ENCODE measurements at places on chromosomes 16 and 17.

DNA sequence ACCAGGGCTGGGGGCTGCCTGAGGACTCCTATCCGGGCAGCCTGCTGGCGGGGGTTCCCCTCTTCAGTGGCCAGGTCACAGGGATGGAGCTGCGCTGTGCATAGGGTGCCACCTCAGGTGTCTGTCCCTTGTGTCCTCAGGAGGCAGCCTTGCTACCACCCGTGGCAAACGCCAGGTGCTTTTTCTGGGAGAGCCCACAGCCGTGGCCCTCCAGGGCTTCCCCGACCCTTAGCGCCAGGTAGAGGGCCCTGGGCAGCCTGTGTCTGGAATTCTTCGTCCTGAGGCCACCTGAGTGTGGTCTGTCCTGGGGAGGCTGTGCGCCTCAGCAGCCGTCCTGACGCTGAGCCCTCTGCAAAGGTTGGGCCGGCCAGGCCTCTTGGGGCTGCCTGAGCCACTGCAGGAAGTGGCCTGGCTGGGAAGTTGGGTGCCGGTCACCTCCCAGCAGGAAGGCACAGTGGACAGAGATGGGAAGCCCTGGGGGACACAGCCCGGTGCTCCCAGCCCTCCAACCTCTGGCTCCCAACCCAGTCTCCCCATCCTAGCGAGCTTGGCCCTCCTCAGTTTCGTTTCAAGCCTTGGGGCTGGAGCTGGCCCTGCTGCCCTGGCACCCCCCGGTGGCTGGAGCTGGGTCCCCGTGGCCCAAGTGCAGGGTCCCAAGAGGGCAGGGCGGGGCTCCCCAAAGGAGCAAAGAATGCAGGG, 7.6 kb upstream of the BAIAP3 start:
- DNase-seq: no peak

- DNase-seq: no peak
These were observed 684 bp upstream of the NUDT16L1 start for GRCh38 chr16:4692460-4693295.

DNA sequence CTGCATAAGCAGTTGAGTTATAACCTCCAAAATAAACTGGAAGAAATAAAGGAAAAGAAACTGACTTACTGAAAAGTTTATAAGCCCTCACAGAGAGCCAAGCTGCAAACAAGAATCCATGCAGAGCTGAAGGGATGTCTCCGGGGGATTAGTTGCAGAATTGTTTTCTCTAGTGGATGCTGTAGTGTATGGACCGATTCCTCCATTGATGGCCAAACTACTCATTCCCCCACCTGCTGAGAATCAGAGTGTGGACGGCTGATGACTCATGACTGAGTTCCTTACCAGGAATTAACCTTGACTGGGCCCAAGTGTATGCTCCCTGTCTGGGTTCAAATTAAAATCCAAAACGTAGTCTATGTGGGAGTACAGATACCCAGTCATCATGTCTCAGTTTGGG, 93.9 kb upstream of the CDH8 start:
- no peak for DNase-seq

- no peak for DNase-seq
These were observed 35.0 kb downstream of the BCAS3 start for GRCh38 chr17:60712675-60713074.

DNA sequence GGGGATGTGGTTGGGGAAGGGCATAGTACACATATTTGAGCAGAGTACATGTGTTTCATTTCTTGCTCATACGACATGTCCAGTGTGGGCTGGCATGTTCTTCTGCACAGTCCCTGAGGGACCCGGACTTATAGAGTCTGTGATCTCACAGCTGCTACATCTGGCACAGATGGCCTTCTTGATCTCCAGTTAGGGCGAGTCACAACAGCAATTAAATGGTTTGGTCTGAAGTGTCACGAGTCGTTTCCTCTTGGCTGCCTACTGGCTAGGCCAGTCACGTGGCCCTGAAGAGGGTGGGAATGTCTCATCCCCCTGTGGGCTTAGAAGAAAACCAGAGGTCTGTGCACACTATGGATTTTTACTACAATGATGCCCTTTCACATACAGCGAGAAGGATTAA, 443.6 kb downstream of the WWOX start:
- DNase-seq: no peak

DNA sequence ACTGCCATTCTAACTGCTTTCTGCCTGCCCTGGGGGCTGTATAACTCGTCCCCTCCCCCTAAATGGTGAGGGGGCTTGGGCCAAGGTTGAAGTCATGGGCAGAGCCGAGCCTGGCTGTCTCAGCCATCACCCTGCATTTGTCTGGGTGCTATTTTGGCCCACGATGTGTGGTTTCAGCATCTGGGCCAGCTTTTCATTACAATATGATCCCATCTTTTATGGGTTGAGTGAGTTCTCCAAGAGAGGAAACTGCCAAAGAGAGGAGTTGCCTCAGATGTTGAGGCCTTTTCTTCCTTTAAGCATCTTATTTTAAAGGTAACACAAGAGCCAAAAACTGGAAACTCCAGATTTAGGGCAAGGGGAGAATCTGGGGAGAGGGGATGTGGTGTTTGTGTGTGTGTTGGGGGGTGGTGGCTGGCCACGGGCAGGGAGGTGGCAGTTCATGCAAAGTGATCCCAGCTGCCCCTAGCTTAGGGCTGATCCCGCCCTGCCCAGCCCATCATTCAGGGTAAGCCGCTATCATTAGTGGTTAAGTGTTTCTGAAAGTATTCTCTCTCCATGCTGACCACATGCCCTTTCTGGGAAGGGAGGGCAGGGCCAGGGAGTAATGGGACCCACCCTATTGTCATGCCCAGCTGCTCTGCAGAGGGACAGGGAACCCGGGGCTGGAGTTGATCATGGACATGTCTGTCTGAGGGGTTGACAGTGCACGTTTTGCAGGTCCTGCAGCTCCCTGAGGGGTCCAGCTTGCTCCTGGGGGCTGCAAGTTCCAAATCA, 83.2 kb upstream of the CLEC18A start:
- no peak for DNase-seq

DNA sequence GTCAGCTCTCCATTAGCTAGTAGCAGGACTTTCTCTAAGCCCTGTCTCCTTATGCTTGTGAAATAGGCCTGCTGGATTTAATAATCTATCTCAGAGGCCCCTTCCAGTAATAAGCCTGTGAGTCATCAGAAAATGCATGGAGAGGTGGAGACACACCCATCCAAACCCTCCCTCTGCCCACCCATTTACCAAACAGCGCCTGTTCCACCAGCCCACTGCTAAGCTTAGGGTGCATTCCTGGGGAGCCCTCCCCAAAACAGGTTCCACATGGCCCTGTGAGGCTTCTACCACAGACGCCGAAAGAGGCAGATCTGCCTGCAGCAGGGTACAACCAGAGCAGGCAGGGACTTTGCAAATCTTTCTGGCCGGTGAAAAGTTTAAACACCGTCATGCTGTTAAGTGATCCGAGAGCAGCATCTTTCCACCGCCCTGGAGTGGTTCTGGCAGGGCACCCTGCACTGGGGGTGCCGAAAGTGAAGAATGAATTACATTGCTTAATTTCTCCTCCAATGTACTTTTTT, 99.3 kb downstream of the GAS7 start:
- DNase-seq: no peak

- no peak for DNase-seq
These were observed 30.9 kb downstream of the PAFAH1B1 start for GRCh38 chr17:2624292-2624731.

GRCh38 chr16:3129137-3130131, 5.4 kb upstream of the ZNF213 start:
- peak; percentile 68 for DNase-seq

DNA sequence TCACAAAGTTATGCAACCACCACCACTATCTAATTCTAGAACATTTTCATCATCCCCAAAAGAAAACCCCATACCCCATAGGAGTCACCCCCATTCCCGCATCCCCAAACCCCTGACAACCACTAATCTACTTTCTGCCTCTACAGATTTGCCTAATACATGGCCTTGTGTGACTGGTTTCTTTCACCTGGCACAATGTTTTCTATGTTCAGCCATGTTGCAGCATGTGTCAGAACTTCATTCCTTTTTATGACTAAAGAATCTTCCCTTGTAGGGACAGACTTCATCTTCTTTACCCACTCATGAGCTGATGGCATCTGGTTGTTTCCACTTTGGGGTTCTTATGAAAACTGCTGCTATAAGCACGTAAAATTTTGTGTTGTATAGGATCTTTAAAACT, 34.6 kb downstream of the CYTH1 start:
- no peak for DNase-seq

DNA sequence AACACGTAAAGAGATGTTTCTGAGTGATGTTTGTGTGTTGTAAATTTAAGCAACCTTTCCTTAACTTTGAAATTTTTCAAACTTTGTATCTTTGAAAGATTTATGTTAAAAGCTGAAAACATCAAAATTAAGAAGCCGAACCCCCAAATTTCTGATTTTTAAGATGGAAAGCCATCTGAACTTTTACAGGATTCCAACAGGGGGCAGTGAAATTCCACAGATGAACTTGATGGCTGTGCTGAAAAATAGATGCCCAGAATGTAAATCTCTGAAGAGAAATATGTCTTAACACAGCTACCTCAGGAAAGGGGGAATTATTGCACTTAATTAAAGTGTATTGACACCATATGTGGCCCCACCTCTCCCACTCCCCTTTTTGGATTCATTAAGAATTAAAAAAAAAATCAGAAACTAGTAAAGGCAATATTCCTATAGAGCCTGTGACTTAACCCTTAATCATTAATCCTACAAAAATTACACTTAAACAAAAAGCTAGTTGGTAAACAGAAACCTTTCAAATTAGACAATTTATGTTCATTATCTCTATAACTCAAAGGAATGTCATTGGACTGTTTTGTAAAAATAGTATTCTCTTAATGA, 597.9 kb downstream of the KCNJ2 start:
- no peak for DNase-seq

- DNase-seq: peak; percentile 79
These were observed 658 bp downstream of the TNFRSF12A start for GRCh38 chr16:3020604-3021448.

Measured in activated CD8-positive, alpha-beta memory T cell treated with anti-CD3 and anti-CD28 coated beads, Interleukin-2, amount 50 U/mL, for 4 hours (primary cell).